Calu3 (cell line): ENCODE measurements at places on chromosomes 1 and 21. TPM values are rescaled to one million over a fixed set of nuclear protein-coding genes. Genes with fewer than 3 reads are reported as not detected.

GRCh38 chr1:35864813-35865212, 18.2 kb upstream of the AGO1 start:
- DNase-seq, result no peak
- no peak overlapping the region for H3K4me3 ChIP-seq
- no peaks in the 10 kb centered on the region for H3K36me3 ChIP-seq
- no peaks in the 10 kb centered on the region for H3K27me3 ChIP-seq
- H3K27ac ChIP-seq, result no peak overlapping the region

DNA sequence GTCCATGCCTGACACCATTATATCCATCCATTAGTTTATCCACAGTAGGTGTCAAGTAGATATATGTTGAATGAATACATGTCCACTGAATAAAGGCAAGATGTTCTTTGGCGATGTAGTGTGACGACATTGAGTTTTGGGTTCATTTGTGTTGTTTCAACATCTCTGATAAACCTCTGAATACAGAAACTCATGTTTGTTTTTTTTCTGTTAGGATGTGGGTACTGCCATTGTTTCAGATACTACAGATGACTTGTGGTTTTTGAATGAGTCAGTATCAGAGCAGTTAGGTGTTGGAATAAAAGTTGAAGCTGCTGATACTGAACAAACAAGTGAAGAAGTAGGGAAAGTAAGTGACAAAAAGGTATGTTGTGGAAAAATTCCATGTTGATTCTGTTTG, 28.1 kb downstream of the MDM4 start:
- no peaks in the 10 kb centered on the region for H3K27me3 ChIP-seq
- H3K4me1 ChIP-seq, result peaks cover 17% of the 10 kb centered on the region
- peaks cover 61% of the 10 kb centered on the region for H3K36me3 ChIP-seq
- no peak for DNase-seq
- H3K4me3 ChIP-seq, result no peak overlapping the region

GRCh38 chr1:6103111-6103853, 57.6 kb downstream of the KCNAB2 start:
- no peaks in the 10 kb centered on the region for H3K4me1 ChIP-seq
- DNase-seq, result no peak
- H3K27ac ChIP-seq, result no peak overlapping the region
- H3K4me3 ChIP-seq, result no peak overlapping the region

Gene RABIF
- total RNA-seq, result 9.8 and 10.5 TPM in 2 replicates

Gene GUCA2B
- total RNA-seq, result not detected in 2 replicates

Gene AADACL4
- not detected in 2 replicates for total RNA-seq
